ENCODE measurements at places on chromosomes 11 and 22.

GRCh38 chr11:85643191-85643614 lies 4.6 kb upstream of the TMEM126A start:
- no peak for DNase-seq

DNA sequence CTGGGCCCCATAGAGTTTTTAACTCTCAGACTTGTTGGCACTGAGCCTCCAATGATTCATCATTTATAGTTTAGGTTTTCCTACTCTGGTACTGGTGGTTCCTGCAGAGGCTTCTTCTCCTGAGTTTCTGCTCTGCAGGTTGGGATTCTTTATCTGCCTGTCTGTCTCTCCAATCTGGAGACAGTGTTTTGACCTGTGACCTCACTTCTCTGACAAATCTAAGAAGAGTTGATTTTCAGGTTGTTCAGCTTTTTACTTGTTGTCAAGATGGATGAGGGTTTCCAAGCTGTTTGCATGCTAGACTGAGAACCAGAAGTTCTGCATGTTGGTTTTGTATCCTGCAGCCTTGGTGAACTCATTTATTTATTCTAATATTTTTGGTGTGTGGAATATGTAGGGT lies 63.9 kb downstream of the JAM3 start:
- no peak for DNase-seq

DNA sequence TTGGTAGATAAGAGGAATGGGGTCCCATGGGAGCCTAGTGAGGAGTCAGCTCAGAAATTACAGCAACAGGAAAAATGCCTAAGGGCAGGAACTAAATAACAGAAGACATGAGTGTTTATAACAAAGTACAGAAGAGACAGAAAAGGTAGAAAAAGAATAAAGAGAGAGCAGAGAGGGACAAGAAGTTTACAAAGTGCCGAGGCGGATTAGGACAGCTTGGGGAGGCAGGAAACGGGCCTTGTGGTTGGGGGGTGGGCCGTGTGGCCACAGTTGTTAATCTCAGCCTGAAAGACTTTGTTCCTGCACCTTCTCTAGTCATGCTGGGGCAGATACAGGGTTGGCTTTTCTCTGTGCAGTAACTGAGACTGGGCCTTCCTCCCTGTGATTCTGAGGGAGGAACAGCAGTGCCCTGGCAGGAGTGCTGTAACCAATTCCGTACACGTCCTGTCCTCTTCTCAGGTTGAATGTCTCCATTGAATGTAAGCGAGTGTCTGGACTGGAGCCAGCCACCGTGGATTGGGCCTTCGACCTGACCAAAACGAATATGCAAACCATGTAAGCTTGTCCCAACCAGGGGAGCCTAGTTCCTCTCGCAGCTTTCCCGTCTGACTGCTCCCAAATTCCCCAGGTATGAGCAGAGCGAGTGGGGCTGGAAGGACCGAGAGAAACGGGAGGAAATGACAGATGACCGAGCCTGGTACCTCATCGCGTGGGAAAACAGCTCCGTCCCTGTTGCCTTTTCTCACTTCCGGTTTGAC lies 13.2 kb downstream of the NAA40 start:
- no peak for DNase-seq

GRCh38 chr22:30201945-30202344 lies 44.6 kb downstream of the LIF start:
- no peak for DNase-seq

- DNase-seq = no peak
Measured at GRCh38 chr11:67268081-67268961, 2.0 kb downstream of the GRK2 start.

- DNase-seq = no peak
Measured at GRCh38 chr11:27215471-27216269, 147.3 kb downstream of the CCDC34 start.

- no peak for DNase-seq
Measured at GRCh38 chr11:2549080-2549479, 104.3 kb downstream of the KCNQ1 start.

GRCh38 chr22:31068970-31069369 lies 12.1 kb upstream of the SMTN start:
- DNase-seq = no peak

DNA sequence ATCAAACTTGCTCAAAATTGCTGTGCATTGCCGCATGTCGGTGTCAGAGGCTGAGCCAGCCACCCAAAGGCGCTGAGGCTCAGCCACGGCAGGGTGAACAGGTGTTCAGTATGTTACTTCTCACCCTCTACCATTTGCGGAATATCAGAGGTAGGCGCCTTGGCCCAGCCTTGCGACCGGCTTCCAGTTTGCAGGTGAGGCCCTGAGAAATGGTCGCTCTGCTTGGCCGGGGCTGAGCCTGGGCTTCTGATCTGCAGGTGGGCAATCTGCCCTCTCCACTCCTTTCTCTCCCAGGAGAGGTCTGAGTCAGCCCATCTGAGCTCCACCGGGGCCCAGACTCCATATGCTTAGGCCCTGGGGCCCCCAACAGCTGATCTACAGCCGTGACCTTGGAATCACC lies 71.0 kb downstream of the RPS6KA4 start:
- DNase-seq = no peak

- DNase-seq = no peak
Measured at GRCh38 chr11:130181295-130182272, 22.0 kb downstream of the ST14 start.

GRCh38 chr22:49879871-49880270 lies 26.2 kb downstream of the ZBED4 start:
- DNase-seq = no peak

- no peak for DNase-seq
Measured at GRCh38 chr11:128772814-128773213, 78.9 kb downstream of the FLI1 start.

DNA sequence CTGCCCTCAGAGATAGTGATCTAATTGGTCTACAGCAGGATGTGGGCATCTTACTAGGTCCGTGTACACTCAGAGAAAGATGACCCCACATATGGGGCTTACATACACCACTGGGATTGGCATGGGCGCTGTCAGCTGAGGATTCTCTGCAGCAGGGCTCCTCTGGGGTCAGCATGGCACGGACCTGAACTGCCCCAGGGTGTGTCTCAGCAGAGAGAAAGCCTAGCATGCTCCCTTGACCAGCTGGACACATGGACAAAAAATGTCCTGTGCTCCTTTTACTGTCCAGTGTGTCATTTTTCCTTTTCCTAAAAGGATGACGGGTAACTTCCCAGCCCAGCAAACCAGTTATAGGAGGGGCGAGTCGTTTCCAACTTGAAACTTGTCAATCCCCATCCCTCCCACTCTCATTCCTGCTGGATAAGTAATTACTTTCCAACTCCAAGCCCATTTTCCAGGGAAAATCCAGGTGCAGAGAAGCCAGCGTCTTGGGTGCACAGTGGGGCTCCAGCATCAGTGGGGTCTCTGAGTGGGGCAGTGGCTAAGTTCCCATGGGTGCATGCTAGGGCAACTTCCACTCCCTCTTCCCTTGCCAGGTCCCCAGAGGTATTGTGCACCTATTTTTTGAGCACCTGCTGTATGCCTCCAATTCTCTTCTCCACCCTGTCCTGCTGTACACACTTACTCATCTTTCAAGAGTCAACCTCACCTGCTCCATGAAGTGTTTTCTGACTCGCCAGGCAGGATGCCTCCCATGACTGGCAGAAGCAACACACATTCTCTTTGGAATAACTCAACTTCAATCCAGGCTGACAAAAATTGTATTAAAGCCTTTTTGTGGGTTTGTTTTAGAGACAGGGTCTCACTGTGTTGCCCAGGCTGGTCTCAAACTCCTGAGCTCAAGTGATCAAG lies 5.0 kb downstream of the VSTM5 start:
- DNase-seq = no peak
